ENCODE measurements at places on chromosomes 11 and 22.

- DNase-seq = no peak
Observed at GRCh38 chr22:34080433-34080832, 160.2 kb upstream of the LARGE1 start.

DNA sequence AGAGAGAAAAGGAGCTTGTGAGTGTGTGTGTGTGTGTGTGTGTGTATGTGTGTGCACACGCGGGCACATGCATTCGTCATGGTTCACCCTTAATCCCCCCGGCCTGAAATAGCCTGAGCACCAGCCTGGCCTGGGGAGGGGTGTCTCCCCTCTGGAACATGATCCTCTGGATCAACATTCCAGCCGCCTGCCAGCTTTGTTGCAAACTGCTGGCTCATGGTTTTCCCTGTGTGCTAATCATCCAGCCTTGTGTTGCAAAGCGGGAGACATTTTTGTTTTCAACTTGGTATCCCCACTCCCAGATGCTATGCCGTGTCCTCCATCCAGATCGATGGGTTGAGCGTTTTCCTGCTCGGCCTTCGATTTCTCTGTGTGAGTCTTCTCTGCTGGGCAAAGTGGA is 94.3 kb downstream of the FEZ1 start:
- no peak for DNase-seq

GRCh38 chr11:47392546-47393162 is 14.3 kb upstream of the SPI1 start:
- DNase-seq = no peak

DNA sequence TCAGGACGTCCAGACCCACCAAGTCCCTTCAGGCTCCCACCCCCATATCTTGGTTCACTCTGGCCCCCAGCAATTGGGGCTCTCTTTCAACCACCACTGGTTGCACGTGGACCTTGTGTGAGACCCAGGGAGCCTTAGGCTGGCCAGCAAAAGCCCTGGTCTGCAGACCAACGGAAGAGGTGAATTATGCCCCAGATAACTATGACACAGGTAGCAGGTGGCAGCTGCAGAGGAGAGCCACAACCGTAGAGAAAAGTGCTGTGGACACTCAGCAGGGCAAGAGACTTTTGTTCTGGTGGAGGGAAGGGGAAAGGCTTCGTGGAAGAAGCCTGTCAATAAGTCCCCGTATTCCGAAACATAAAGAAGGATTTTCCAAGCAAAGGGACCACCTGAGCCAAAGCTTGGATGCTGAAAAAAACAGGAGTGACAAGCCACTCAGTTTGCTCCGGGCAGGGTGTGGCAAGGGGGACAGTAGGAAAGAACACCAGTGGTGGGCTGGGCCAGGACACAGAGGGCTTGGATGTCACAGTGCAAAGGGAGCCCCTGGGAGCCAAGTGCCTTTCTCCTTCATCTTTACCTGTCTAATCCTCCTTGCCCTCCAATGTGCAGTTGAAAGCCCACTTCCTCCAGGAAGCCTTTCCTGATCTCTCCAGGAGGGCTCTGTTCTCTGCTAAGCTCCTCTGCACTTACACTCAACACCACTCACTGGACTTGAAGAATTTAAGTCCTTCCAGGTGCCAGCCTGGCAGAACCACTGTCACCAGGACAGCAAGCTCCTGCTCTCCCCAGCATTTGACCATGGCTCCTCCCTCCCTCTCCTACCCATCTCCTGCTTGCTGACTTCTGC is 264.7 kb downstream of the BUD13 start:
- no peak for DNase-seq

GRCh38 chr11:112355726-112356125 is 95.1 kb upstream of the PLET1 start:
- DNase-seq = no peak
